ENCODE measurements at places on chromosomes 2 and 18.

DNA sequence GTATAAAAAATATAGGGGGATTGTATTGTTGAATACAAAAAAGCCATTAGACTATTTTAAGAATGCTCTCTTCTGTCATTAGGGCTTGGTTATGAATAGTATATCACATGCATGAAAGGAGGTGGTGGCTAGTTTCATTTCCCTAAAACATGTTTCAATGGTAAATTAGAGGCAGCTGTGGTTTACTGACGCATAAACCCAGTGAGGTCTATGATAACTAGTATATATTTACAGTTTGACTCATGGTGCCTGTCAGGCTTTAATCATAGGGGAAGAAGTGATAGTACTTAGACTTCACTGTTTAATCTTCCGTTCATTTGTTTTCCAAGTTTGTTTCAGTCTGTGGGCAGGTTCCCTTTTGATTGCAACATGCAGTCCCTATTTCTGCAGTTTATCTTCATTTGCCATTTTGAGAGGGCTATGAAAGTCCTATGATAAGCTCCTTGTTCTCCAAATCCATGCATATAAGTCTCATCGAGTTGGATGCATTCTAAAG is 55.1 kb upstream of the MAP4K3 start:
- DNase-seq: no peak

DNA sequence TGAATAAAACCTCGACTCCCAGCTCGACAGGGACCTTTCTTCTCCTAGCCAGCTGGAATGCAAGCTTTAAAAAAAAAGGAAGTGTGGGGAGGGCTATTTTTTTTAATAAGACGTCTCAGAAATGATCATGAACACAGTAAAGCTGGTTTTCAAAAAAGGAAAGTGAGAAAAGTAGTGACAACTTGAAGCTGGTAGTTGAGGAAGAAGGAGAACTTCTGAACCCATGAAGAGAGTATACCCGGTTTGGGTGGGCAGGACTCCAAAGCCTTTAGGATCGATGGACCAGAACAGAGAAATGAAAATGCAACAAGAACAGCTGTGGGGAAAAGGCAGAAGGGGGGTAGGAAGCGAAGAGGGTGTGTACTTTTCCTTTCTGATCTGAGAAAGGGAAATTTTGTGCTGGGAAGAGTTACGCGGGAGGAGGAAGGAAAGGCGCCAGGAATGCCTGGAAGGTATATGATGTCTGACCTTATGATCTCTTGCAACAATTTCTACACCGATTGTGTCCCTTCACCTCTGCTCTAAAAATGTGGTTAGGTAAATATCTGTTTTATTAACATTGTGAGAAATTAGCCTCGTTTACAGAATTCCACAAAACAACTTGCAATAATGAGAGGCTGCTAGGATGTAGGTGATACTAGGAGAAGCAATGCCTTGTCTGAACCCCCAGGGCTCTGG is 22.6 kb upstream of the CYP1B1 start:
- no peak for DNase-seq

- no peak for DNase-seq
These were observed 95.7 kb downstream of the RND3 start for GRCh38 chr2:150391779-150392178.

GRCh38 chr2:221104361-221104811 is 467.7 kb downstream of the EPHA4 start:
- DNase-seq: peak; percentile 29

GRCh38 chr2:176104316-176105077 is 2.6 kb upstream of the HOXD11 start:
- no peak for DNase-seq

- DNase-seq: no peak
These were observed 20.6 kb downstream of the ADCY3 start for GRCh38 chr2:24899361-24899910.

DNA sequence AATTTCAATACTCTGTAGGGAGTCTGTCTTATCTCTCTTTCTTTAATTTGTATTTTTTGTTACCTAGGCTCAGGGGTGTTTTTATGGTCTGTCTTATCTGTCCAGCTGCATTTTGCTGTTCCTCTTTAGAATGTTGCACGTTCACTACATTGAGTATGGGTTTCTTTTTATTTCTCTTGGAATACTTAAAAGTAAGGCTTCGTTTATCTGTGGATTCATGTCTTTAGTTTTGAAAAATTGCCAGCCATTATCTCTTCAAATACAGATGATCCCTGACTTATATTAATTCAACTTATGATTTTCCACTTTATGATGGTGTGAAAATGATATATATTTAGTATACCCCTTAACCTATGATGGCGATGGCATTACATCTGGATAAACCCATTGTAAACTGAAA is 26.9 kb downstream of the CARF start:
- DNase-seq: no peak

DNA sequence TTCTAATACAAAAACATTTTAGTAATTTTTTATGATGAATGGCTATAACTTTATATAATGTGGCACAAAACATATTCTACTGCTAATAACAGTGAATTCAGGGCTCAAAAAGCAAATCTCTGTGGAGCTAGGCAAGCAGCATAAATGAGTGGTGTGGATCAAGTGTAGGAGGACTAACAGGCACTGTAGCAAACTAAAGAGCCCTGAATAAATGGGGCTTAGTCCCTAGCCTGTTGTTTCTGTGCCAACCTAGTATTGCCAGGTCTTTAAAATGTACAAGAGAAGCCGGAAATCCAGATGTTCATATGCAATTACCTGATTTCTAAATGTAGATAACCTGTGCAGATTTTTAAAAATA is 18.5 kb downstream of the REL start:
- no peak for DNase-seq

- DNase-seq: no peak
These were observed 14.7 kb upstream of the CLIP4 start for GRCh38 chr2:29100564-29100963.
